NCI-H187 treated with DMSO at 0.1 percent for 48 hours (cell line): ENCODE measurements at places on chromosomes 2 and 18.

DNA sequence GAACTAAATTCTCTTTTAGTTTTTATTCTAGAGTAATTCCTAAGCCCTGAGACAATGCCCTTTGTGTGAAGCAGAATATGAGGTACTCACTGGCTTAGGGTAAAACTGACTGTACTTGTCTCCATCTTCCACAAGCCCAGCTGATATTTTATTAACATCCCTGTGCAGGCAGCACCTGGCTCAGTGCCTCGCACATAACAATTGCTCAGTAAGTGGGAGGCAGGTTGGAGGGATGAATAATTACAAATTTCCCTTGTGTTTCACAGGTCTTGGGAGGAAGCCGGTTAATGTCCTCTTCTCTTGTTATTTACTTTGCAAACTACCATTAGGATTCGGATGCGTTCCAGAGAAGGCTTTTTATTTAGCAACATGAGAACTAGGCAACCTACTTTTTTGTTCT is 249.8 kb upstream of the FSHR start:
- DNase-seq = no peak

- no peak for DNase-seq
Measured at GRCh38 chr2:184923751-184924150, 325.4 kb downstream of the ZNF804A start.

DNA sequence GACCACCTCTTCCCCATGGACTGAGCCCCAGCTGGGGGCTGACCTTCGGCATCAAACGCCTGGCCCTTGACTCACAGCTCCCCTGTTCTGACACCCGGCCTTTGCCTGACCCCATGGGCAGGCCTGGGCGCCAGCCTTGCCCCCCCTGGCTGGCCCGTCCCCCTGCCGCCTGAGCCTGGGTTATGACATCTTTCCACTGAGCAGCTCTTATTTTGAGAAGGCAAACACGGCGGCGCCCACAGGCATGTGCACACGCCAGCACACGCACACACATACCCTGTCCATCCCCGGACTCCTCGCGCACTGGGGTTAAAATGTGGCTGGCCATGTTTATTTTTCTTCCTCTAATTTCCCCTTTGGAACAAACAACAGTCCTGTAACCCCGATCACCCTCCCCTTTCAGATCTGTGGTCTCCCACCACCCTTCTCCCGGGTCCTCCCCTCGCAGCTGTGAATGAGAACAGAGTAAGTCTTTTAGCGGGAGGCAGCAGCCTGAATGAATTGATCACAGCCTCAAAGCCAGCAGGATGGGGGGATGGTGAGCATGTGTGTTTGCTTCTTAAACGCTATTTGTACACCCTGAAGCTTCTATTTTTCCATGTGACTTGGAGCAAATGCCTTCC is 11.8 kb upstream of the ATOH8 start:
- DNase-seq = no peak

- DNase-seq = no peak
Measured at GRCh38 chr2:36710858-36711515, 14.5 kb downstream of the VIT start.

DNA sequence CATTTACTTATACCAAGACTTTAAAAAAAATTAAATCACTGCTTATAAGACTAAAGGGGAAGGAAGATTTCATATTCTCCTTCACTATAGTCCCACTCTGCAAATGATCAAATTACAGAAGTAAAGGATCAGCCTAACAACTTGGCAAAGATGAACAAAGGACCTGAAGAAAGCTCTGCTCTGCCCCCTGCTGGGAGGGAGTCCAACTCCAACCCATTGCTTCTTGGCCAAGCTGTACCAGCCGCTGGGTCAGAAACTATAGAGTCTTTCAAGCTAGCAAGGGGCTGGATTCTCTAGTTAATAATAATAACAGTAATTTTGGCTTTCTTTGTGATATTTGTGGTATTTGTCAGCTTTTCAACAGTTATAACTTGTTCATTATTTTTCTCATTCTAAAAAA is 927.0 kb upstream of the CRIM1 start:
- DNase-seq = no peak

GRCh38 chr2:174145827-174146226 is 102.5 kb downstream of the OLA1 start:
- DNase-seq = no peak

DNA sequence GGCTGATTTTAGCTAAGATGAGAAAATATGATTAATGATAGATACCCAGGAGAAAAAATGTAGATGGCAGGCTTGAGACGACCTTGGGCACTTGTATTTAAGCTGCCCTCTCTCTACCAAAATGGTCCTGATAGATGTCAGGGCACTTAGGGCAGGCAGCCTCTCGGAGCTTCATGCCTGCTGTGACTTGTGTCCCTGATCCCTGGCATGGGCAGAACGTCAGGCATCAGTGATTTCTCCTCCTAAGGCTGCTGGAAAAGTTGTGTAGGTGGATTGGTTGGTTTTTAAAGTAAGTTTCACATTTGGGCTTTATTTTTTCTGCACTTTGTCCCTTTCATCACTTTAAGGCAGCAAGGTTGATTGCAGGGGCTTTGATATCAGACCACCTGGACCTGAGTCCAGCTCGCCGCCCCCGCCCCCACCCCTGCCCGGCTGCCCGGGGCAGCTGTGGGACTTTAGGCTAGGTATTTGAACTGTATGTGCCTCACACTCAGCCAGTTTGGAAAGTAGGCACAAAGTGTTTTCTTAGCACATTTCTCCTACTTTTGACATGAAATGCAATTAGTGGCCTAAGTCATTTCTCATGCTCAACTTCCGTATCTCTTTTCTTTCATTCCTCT is 35.0 kb upstream of the SCLY start:
- no peak for DNase-seq

DNA sequence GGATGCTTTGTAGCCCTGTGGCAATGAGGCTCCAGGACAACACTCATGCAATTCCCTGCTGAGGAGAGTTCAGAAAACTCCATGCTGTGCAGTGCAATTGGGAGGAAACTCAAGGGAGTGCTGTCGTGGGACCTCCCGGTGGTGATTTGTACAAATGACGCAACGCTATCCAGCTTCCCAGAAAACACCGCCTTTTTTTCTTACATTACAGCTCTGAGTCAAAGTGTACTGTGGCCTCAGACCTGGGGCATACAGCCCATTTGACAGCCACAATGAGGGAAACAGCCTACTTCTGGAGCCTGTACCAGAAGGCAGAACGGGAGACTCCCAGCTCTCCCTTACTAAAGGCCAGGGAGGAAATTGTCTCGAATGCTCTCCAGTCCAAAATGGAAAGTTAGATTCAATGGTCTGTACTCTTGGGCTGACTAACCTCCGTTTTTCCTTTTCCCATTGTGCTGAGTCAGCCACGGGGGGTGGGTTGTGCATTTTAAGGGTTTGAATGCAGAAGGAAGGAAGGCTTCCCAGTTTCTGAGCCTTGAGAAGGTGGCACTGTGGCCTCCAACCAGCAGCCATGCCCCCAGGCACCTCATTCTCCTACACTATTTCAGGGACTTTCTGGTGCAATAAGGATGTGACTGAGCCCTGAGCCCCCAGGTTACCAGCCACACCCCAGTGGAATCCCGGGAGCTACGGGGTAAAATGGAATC is 16.4 kb upstream of the CYP1B1 start:
- DNase-seq = no peak

GRCh38 chr2:113963965-113964364 is 74.1 kb downstream of the ACTR3 start:
- DNase-seq = no peak

DNA sequence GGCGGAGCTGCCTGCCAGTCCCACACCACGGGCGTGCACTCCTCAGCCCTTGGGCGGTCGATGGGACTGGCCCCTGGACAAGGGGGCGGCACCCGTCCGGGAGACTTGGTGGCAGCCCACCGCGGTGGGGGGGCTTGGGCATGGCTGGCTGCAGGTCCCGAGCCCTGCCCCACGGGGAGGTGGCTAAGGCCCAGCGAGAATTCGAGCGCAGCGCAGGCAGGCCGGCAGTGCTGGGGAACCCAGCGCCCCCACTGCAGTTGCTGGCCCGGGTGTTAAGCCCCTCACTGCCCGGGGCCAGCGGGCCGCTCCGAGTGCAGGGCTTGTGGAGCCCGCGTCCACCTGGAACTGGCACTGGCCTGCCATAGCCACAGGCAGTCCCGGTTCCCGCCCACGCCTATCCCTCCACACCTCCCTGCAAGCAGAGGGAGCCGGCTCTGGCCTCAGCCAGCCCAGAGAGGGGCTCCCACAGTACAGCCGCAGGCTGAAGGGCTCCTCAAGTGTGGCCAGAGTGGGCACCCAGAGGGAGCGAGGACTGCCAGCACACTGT is 742.9 kb upstream of the DDX18 start:
- no peak for DNase-seq

DNA sequence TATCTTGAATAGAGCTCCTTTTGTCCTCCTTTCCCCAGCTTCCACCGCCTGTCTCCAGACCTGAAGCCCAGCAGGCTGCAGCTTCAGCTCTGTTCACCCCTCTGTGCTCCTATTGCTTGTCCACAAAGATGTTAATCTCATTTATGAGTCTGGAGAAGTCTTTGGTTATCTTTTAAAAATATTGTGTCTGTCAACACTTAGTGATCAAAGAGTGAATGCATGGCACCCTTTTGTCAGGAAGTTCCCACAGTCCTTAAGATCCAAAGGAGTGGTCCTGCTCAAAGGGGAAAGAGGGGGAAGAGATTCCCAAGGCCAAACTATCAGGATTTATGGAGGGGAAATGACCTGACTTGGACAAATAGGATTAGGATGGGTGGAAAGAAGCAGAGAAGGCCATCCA is 118.9 kb downstream of the ACAA2 start:
- no peak for DNase-seq

- DNase-seq = no peak
Measured at GRCh38 chr2:24315669-24316068, 44.7 kb downstream of the ITSN2 start.

DNA sequence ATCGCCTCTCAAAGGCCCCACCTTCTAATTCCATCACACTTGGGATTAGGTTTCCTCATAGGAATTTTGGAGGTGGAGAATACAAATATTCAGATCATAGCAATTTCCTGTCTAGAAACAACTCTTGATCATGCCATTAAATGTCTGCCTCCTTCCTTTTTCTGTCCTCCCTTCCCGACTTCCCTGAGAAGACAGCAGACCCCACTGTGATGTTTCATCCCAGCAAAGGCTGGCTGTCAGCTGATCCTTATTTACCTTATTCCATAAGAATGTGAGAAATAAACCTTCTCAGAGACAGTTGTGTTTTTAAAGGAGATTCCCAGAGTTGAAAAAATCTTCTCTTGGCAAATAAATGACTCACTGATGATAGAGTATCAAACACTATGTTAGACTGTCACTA is 133.9 kb downstream of the TDRD15 start:
- no peak for DNase-seq
